ENCODE measurements at places on chromosomes 2 and 18. TPM values are rescaled to one million over a fixed set of nuclear protein-coding genes. Genes with fewer than 3 reads are reported as not detected.

DNA sequence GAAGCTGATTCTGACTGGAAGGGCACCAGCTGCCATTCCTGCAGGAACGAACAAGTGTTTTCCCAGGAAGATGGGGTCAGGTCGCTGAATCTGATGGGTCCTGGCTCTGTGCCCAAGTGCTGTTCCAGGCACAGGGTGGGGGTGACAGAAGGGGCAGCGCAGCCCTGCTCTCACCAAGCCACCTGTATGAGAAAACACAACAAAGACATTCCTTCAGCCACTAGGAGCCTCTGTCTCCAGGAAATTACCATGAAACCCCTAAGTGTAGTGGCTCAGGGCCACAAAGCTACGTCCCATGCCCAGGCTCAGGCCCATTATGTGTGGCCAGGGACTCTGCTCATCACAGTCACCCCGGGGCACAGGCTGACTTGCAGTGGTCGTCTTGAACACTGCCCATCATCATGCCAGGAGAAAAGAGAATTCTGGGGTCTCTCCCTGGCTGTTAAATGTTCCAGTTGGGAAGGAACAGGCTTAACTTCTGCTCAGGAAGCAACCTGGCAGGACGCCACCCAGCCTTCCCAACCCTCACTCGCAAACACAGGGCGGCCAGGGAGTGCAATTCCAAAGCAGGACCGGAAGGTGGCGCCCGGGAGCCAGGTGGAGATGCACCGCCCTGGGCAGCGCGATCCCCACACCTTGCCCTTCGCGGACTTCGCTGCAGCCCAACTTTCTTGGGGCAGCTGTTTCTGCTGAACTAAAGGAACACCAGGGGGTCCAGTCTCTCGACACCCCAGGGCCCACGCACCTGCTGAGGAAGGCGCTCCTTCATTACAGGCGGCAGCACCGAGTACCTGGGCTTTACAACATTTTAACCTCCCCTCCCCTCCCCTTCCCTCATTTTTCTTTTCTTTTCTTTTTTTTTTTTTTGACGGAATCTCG lies 11.0 kb upstream of the SFTPB start:
- peak; percentile 85 for DNase-seq

The TMEM247 gene
- total RNA-seq, result not detected

- no peak for DNase-seq
Observed at GRCh38 chr2:58701688-58702301, 460.7 kb upstream of the FANCL start.

GRCh38 chr2:175690113-175690837 lies 311.8 kb downstream of the LNPK start:
- DNase-seq, result peak; percentile 19

The TMEM131 gene
- total RNA-seq, result 25.8 TPM

DNA sequence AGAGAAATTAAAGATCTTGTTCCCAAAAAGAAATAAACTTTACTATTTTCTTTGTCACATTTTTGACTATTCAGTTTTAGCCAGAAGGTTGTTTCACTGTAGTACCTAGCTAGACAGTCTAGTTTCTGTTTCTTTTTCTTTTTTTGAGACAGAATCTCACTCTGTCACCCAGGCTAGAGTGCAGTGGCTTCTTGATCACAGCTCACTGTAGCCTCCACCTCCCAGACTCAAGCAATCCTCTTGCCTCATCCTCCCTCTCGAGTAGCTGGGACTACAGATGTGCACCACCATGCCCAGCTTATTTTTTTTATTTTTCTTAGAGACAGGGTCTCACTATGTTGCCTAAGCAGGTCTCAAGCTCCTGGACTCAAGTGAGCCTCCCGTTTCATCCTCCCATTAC lies 2.2 kb downstream of the RBM45 start:
- DNase-seq, result peak; percentile 10

The CETN1 gene
- not detected for total RNA-seq

- DNase-seq, result no peak
Observed at GRCh38 chr2:46164529-46165301, 132.5 kb upstream of the EPAS1 start.

DNA sequence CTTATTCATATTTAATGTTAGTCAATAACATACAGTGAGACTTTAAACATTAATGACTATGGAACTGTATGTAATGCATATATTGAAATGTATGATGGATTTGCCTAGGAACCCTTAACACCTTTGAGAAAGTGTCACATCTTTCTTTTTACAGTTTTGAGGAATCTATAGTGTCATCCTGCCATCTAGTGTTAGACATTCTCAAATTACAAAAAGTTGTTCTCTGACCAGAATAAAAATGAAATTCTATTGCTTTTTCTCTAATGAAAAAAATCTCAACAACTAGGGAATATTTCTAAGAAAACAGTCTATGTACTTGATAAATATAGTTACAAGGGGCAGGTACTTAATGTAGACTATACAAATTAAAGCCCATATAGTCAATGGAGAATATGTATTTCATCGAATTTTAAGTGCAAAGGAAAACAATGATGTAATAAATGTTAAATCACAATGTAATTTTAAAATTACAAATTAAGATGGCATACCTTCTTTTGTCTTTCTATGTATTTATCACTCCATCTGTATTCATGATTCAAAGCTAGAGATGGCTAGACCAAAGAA lies 5.1 kb upstream of the CALCRL start:
- DNase-seq, result no peak

GRCh38 chr2:221999166-221999565 lies 299.6 kb downstream of the PAX3 start:
- DNase-seq, result no peak

GRCh38 chr2:173347305-173348168 lies 7.1 kb upstream of the CDCA7 start:
- DNase-seq, result no peak

GRCh38 chr2:106990297-106990696 lies 104.3 kb upstream of the ST6GAL2 start:
- DNase-seq, result no peak

DNA sequence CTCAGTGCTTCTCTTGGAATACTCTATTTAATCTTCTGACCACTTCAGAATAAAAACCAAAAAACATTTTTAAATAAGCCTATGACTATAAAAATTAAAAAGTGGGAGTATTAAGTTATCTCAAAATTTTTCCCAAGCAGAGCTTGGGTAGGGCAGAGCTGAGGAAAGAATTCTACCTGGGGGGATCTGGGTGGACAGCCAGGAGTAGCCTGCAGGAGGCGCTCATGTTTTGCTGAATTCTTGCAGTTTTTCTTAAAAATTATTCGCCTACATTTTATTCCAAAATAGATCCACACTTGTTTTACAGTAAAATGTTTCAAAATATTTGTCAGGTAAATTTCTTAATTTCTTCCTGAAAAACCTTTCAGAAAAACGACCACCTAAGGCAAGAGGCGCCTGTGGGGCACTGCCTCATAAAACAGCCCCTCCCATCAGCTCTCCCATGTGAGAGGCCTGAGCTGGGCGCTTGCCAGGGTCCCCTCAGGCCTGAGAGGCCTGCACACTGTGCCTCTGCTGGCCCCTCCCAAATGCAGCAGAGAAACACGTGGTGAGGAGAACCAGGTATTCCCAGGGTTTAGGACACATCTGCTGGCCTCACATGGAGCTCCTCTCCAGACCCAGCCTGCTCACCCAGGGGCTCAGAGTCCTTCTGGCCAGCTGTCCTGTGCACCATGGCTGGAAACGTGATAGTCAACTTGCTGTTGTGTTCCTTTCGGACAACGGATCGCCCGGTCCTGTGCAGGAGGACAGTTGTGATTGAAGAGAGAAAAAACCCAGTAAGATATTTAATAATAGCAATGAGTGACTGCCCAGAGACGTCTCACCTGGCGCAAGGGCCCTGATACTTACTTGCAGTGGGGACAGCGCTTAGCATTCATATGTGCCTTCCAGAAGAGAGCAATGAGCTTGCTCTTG lies 17.5 kb downstream of the POLR1A start:
- DNase-seq, result peak; percentile 36

The SERPINB4 gene
- not detected for total RNA-seq

The HOXD1 gene
- not detected for total RNA-seq

The UGT1A3 gene
- total RNA-seq, result not detected

GRCh38 chr2:38672445-38673391 lies 6.8 kb downstream of the GALM start:
- DNase-seq, result no peak

- peak; percentile 57 for DNase-seq
Observed at GRCh38 chr18:62741118-62741566, 25.8 kb downstream of the PHLPP1 start.

The INPP5D gene
- 40.5 TPM for total RNA-seq

GRCh38 chr2:59930430-59930829 lies 623.0 kb downstream of the BCL11A start:
- no peak for DNase-seq

- DNase-seq, result no peak
Observed at GRCh38 chr2:133906396-133906795, 338.1 kb upstream of the NCKAP5 start.

GRCh38 chr2:54672590-54673456 lies 50.6 kb upstream of the EML6 start:
- DNase-seq, result no peak

- peak; percentile 64 for DNase-seq
Observed at GRCh38 chr2:28366496-28367282, 26.0 kb upstream of the FOSL2 start.

- DNase-seq, result peak; percentile 9
Observed at GRCh38 chr2:109637749-109638570, 23.8 kb downstream of the SOWAHC start.

DNA sequence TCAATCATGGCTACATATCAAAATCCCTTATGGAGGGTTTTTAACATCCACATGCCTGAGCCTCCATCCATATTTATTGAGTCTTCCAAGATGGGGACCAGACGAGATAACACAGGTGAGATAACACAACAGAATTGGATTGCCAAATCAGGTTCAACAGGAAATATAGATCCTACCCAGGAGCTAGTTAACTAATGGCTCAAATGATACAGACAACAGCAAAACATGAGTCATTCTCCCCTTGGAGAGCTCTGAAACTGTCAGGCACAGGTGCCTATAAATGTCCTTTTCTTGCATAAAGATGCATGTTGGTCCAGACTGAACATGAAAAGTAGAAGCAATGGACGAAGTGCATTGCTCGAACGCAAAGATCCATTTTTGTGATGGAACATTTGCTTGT lies 202.2 kb downstream of the CDH20 start:
- no peak for DNase-seq

- DNase-seq, result no peak
Observed at GRCh38 chr2:24832931-24833701, 39.9 kb downstream of the CENPO start.

DNA sequence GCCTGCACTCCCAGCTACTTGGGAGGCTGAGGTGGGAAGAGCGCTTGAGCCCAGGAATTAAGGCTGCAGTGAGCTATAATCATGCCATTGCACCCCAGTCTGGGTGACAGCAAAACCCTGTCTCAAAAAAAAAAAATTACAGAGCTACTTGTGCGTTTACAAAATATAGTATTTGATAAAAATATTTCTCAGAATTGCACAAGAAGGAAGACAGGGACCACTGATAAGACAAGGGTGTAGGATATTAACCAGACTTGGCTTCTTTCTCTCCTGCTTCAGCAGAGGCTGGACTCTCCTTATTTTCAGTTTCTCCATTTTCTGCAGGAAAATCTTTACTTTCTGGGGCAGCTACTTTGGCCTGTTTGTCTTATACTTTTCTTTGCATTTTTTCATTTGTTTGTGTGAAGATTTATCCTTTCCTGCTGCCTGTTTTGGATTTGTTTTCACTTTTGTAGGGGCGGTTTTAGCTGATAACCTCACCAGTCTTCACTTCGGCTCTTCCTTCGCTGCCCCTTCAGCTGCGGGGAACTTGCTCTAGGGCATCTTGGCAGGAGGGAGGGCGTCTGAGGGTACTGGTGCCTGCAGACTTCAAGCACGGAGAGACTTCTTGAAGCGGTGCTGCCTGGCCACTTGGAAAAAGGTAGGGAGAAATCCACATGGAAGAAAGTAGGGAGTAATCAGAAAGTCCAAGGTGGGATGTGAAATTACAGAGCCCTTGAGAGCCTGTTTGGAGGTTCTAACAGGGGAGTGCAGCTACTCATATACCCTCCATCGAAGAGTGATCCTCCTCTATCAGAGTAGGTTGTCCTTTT lies 14.9 kb upstream of the ZDBF2 start:
- no peak for DNase-seq

The GORASP2 gene
- 66.5 TPM for total RNA-seq

DNA sequence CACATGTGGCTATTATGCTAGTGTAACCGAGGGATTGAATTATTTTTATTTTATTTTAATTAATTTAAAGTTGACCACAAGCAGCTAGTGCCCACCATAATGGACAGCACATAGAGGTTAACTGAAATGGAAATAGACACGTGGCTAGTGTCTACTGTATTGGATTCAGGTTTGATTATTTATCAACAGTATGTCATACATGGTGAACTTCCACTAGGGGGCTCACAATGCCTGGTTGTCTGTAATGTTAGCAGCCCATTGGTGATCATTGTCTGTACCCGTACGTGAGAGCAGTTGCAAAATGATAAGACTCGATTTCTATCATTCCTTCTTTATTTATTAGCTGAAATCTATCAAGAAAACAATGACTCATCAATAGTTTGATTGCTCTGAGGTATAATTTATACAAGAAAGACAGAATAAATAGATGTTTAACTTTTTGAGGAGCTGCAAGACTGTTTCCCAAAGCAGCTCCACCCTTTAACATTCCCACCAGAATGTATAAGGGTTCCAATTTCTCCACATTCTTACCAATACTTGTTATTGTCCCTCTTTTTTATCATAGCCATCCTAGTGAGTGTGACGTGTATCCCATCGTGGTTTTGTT lies 76.5 kb downstream of the CYBRD1 start:
- peak; percentile 69 for DNase-seq

- DNase-seq, result no peak
Observed at GRCh38 chr2:127100251-127101047, 6.5 kb downstream of the BIN1 start.

The XIRP2 gene
- not detected for total RNA-seq

GRCh38 chr2:223641082-223641481 lies 38.9 kb upstream of the SCG2 start:
- DNase-seq, result no peak

GRCh38 chr2:175931805-175932204 lies 70.3 kb downstream of the LNPK start:
- DNase-seq, result no peak

DNA sequence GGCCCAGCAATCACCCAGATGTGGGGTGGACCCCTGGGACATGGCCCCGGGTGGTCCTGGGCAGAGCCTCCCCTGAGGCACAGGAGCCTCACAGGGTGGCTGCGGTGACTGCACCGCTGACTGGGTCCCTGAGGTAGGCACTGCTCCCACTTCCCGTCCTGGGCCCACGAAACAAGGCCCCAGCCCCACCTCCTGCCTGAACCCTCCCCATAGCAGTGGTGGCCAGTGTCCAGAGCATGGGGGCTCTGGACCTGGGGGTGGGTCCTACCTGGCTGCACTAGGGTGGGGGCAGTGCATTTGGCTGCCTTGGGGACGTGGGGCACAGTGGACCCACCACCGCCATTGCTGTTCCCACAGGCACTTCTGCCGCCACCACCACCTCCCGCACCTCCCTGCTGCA lies 39.4 kb downstream of the TDRD15 start:
- no peak for DNase-seq

The NDUFV2 gene
- 372 TPM for total RNA-seq

- DNase-seq, result no peak
Observed at GRCh38 chr2:23311186-23311585, 73.8 kb upstream of the KLHL29 start.

DNA sequence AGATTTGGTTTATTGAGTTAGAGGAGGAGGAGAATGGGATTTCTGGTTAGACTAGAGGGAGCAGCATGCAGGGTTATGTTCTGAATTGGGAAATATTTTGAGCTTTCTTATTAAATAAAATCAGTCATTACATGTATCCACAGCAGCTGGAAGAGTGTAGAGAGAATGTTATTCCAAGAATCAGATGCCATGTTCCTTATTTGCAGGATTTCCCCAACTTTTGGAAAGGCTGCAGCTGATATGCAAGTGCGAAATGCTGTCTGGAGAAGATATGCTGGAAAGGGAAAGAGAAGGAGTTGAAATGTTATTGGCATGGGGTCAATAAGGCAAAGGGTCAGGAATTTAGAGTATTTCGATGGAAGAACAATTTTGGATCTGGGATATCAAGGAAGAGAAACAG lies 255.8 kb downstream of the MTX2 start:
- DNase-seq, result no peak
